ENCODE measurements at places on chromosomes 16 and 17.

- DNase-seq = no peak
Observed at GRCh38 chr17:16974569-16975276, 2.8 kb upstream of the TNFRSF13B start.

DNA sequence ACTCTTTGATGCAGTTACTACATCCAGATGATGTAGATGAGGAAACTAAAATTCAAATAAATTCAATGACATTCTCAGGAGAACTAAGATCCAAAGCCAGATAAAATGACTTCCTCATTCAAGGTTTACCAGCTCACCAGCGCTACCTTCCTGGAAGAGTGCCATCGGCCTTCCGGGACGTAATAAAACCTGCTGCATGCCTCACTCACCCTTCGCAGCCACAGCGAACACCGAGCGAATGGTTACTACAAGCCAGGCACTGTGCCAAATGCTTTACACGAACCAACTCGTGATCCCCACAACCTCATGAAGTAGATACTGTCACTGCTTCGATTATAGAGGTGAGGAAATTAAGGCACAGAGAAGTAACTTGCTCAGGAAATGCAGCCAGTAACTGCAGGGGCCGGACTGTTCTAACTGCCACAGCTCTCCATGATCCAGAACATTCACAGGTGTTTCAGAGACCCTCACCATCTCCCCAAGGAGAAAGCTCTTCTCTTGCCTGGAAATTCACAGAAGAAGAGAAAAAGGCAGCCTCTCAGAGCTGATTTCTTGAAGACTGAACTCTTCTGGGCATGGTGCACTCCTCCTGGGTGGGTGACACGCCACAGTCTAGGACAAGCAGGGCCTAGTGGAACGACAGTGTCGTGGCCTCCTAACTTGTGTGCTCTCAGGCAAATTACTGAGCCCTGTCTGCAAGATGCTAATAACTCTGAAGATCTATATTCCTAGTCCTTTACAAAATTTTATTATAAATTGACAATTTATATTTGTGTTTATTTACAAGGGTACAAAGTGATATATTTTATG lies 46.8 kb downstream of the HIC1 start:
- DNase-seq = no peak

DNA sequence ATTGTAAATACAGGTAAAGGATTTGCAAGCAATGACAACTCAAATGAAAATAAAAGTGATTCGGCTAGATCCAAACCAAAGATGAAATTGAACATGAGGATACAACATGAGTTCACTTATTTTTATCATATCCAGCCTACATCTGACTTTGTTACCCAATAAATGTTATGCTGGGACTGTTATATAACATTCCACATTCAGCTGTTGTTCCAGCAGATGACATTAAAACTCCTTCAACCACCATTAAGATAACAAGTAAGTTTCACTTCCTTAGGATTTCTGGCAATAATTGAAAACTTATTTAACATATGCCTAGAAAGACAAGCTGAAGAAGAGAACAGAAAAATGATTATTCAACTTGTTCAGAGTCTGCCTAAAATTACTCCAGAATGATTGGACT lies 729.4 kb downstream of the CDH11 start:
- no peak for DNase-seq

DNA sequence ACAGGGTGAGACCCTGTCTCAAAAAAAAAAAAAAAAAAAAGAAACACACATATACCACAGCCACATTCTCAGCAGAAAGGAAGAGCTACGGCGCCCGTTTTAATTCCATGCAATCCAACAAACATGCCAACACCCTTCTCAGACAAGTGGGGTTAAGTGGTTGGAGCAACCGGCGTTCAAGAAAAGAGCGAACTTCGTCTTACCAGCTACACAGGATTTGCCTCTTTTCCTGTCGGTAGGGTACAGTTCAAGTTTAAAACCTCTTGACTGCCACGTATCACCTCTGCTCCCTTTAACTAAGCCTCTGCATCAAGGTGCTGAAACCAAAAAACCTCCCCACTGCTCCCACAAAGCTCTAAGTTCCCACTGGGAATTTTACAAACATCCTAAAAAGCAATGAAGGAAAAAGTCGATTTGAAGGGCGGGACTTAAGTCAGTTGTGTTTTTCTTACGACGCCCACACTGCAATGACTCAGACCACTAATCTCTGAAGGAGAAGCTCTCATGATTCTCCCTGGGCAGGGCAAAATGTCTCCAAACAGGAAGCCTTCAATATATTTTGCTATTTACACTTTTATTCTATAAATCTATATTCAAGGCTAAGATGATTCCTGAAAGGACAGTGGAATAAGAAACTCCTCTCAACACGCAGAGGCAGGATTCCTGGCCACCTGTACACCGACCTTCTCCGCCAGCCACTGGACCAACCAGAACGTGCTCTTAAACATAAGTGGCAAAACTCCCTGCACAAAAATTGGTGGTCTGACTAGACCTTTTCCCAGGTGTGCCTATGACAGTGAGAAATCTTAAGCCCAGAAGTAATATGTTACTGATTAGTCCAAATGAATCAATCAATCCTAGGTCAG lies 18.8 kb downstream of the SRP68 start:
- DNase-seq = no peak

DNA sequence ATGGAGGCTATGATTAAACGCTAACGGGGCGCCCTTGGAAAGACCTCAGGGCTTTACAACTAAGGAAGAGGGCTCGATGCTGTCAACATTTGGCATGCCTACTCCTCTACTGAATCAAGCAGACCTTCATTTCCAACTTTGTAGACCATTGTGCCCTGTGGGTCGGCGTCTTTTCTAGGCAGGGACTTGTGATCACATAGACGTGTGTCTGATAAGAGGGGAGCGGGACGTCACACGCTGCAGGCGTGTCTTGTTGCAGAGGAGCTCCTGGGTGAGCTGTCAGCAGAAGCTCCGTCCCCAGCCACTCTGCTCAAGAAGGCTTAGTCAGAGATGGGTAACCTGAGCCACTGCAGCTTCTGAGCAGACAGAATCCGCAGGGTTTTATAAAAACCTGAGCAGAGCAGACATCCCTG lies 2.8 kb downstream of the MAPK8IP3 start:
- no peak for DNase-seq

- DNase-seq = no peak
Observed at GRCh38 chr17:81635973-81636504, 873 bp downstream of the NPLOC4 start.

- no peak for DNase-seq
Observed at GRCh38 chr17:30219315-30219714, 16.2 kb downstream of the SLC6A4 start.

- DNase-seq = no peak
Observed at GRCh38 chr16:71629278-71630016, 3.5 kb downstream of the MARVELD3 start.

- no peak for DNase-seq
Observed at GRCh38 chr16:30918614-30919013, 4.8 kb upstream of the FBXL19 start.

DNA sequence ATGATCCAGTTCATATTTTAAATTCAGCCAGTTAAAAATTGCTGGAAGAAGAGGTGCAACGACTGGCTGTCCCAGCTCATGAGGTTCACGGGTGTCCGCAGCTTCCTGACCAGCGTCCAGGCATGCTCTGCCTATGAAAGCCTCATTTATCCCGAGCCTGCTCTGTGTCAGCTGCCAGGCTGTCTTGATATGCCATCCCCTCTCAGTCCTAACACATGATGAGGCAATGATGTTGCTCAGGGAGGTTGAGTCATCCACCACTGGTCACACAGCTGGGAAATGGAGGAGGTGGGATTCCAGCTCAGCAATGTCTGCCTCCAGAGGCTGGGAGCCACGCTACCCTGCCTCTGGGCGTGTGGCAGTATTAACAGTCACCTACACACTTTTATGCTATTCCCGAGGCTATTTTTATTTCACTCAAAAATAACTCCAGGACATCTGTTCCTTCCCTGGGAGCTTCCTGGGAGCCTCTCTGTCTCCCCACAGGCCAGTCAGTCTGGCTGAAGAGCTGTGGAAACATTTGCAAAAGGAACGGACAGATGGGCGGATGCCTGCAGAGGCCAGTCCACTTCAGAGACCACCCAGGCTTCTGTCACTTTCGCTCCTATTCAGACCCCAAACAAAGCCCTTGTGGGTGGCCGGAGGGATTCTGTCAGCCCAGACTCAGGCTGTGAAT lies 22.5 kb downstream of the RAB11FIP4 start:
- DNase-seq = peak; percentile 21

- no peak for DNase-seq
Observed at GRCh38 chr16:86033016-86033474, 134.1 kb downstream of the IRF8 start.

DNA sequence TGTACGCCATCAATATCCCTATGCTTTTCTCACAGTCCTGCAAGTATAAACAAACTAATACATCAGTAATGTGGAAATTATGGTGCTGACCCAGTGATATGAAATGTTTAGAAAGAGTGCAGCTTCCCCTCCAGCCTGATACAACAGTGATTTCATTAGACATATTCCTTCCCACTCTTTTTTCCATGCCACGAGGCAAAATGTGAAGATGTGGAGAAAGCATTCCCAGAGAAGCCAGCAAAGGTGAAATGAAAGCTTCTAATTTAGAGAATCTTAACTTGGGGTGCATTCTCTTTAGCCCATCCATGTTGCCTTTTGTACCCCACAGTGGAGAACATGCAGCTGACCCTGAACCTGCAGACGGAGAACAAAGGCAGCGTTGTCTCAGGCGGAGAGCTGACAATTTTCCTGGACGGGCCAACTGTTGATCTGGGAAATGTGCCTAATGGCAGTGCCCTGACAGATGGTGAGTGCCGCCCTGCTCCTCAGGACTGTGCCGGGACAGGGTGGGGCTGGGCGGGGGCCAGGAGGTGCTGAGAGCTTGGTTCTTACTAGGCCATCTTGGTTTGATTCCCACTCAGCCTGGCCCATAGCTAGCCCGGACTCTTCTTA lies 77.8 kb downstream of the WWP2 start:
- DNase-seq = no peak

GRCh38 chr16:72094266-72094610 lies 591 bp downstream of the DHX38 start:
- no peak for DNase-seq

DNA sequence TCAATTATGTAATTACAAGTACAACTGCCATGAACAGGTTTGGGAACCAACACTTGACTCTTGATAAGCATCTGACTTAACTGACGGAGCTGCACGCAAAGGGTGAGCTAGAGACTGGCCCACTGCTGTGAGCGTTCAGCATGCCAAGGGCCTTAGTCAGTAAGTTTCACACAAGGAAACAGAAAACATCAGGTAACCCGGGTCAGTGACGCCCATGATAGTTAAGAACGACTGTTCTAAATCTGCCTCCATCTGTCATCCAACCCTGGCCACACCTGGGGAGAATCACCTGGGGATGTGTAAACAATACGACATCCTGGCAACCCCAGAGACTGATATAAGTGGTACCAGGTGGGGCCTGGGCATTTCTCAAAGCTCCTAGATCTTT lies 12.3 kb downstream of the SMIM5 start:
- DNase-seq = no peak

DNA sequence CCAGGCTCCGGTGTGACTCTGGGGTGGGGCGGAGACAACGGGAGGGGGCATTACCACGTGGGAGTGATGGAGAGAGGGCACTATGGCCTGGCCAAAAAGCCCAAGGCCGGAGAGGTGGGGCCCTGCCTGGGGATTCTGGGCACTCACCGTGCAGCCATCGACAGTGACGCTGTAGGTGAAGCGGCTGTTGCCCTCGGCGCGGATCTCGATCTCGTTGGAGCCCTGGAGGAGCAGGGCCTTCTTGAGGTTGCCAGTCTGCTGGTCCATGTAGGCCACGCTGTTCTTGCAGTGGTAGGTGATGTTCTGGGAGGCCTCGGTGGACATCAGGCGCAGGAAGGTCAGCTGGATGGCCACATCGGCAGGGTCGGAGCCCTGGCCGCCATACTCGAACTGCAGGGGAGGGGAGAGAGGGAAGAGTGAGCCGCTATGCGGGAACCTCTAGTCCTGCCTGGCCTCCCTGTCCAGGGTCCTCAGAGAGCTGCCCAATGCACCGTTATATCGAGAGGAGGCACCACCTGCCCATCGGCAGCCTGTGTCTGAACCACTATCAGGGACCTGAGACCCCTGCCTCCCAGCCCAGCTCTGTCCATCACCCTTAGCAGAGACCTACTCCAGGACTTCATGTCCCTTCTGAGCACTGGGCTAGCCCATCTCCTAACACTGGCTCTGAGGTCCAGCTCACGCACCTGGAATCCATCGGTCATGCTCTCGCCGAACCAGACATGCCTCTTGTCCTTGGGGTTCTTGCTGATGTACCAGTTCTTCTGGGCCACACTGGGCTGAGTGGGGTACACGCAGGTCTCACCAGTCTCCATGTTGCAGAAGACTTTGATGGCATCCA lies 15.6 kb downstream of the COL1A1 start:
- DNase-seq = no peak

DNA sequence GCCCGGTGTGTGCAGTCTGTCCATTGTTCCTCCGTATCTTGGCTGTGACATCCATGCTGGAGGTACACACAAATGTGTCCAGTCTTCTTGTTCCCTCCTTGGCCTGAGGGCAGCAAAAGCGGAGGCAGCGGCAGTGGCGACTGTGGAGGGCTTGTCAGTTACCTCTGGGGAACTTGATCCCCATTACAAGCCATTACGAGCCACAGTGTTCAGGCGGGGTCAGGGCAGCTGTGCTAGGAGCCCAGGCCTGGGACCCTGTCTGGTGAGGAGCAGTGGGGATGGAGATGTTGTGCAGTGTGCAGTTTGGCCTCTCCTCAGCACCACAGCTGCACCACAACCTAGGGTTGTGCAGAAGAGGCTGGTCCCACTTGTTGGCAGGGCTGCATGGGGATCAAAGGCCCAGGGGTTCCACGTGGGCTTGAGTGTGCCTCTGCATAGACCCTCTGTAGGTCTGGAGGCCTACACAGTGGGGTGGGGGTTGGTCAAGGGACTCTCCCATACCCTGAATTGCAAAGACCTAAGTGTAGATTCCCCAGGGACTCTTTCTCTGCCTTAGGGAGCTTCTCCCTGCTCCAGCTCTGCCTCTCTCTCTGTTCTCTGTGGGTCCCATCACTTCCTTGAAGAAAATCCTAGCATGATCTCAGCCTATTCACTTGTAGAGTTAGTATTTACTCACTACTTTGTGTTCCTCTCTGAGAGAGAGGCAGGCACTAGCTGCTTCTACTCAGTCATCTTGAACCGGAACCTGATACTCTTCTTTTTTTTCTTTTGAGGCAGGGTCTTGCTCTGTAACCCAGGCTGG lies 58.8 kb downstream of the SLFN11 start:
- no peak for DNase-seq

DNA sequence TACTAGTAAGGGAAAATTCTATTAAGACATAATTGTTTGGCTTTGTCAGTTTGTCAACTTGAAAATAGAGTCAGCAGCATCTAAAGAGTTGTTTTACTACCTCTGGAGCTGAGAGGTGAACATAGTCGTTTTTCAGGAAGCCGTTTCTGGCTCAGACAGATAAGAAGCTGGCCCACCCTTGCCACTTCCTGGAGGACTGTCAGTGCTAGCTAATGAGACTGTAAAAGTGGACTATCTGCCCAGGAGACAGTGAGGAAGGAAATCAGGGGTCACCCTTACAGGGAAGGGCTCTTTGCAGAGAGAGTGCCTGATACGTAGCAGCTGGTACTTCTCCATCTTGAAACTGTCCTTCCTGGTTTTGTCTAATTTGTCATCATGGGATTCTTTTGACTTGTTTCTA lies 328.7 kb downstream of the WWOX start:
- DNase-seq = no peak

All from HFF-Myc (cell line).